Femur (tissue), 1 donor: ENCODE measurements at places on chromosomes 16 and 17.

DNA sequence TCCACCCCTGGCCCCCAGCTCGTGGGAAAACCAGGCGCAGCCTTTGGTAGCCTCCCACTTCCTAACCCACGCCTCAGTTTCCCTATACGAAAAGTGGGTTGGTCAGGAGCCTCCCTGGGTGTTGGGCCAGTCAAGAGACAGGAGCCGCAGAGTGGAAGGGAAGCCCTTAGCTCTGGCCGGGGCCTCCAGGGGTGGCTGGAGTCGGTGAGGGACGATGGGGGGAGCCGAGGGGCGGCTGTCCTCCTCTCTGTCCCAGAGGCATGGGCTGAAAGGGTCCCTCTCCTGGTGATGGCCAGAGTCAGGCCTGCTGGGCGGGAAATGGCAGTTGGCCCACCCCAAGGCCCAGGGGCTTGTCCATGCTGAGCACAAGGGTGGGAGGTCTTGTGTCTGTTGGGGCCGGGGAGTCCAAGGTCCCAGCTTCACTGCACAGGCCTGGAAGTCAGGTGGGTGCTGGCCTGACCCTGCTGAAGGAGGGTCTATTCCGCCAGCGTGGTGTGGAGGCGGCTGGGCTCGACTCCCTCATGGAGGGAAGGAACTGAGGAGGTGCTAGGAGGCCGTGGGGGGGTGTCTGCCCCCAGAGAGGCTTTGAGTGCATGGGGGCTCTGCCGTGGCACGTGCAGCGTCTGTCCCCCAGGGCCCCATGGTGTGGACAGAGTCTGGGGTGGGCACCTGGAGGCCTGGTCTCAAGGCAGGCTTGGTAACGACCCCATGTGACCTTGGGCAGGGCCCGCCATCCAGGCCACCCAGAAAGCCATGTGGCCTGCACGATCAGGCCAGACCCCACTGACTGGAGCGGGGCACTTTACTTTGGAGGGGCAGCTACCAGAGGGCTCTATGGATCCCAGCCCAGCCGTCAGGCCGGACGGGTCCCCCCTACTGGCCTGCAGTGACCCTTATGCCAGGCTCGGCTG, 1.1 kb downstream of the SLC16A3 start:
- peak; percentile 52 for DNase-seq

DNA sequence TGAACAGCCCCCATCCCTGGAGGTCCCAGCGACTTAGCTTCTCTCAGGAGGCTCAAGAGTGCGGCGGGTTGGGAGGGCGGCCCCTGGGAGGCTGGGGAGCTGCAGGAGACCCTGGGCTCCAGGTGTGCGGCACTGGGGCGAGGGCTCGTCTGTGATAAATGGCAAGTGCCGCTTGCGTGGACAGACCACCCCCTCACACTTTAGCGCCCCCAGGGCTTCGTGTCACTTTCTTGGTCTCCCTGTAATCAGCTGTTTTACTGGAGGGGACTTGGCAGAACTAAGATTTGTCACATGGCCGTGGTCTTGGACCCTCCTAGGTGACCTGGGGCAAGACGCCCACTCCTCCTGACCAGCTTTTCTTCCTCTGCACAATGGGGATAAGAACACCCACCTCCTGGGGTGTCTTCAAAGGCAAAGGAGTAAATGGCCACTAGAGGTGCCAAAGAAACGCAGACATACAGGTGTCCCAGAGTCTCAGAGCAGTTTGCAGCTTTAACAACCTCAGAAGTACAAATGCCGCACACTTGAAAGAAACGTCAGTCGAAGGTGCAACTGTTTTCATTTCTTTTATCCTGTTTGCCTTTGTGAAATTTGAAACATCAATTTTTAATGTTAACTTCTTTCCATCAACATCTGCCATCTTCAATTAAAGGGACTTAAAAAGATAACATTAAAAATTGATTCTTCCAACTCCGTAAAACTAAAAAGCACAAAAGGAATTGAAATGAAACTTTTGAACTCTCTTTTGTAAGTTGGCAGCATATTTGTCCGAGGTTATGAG, 946 bp downstream of the OSGIN1 start:
- DNase-seq: no peak

GRCh38 chr17:38571833-38572668, 33.7 kb downstream of the SRCIN1 start:
- no peak for DNase-seq

DNA sequence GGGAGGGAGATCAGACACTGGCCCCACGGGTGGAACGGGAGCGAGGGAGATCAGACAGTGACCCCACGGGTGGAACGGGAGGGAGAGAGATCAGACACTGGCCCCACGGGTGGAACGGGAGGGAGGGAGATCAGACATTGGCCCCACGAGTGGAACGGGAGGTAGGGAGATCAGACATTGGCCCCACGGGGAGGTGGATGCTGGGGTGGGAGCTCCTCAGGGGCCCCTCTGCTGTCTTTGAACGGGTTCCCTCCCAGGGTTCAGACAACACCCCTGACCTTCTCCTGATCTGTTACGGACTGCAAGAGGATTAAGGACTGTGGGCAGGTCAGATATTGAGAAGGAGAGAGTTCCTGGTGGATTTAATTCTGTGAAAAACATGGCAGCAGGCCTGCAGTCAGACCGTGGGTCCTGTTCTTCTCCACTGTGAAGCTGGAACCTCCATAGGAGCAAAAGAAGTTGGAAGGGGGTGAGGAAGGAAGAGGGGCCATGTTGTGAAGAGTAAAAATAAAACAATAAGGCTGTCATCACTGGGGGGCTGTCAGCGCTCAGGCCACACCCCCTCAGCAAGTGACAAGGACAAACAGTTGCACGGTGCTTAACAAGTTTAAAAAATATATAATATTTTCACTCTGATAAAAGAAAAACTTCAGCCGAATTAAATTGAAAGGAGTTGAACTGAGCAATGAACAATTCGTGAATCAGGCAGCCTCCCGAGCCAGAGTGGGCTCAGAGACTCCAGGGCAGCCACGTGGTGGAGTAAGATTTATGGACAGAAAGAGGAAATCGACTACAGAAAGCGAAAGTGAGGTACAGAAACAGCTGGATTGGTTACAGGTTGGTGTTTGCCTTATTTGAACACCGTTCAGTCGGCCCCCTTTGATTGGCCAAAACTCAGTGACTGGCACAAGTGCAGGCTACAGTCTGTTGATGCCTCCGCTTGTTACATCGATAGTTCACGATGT, 348.7 kb upstream of the TNRC6C start:
- peak; percentile 67 for DNase-seq

DNA sequence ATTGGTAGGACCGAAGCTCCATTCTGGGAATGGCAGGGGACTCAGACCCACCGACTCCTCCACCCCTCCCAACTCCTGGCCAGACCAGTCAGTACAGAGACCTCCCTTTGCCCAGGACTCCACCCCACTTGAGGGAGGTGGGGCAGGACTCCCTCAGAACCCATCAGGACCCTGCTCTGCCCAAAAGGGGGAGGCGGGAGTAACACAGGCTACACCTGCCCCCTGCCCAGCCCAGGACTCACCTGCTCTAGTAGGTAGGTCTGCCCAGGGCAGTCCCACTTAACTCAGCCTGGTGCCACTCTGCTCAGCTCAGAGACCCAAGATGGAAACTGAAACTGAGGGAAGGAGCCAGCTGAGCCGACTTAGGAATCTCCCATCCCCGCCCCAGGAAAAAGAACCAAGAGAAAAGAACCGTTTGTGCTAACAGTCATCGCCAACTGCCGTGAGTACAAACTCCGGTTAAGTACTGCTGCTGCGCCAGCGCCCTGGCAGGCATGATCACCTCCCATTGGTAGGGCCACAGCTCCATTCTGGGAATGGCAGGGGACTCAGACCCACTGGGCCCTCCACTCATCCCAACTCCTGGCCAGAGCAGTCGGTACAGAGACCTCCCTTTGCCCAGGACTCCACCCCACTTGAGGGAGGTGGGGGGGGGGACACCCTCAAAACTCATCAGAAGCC, 503 bp downstream of the DHX58 start:
- DNase-seq: no peak

GRCh38 chr16:14007450-14007849, 63.7 kb upstream of the MRTFB start:
- no peak for DNase-seq

- DNase-seq: no peak
These were observed 2.6 kb downstream of the SLC16A6 start for GRCh38 chr17:68288375-68288774.

- DNase-seq: no peak
These were observed 109.9 kb downstream of the TANC2 start for GRCh38 chr17:63075969-63076368.
